ENCODE measurements at places on chromosomes 4 and X.

GRCh38 chrX:134362560-134363089, 97.3 kb upstream of the HPRT1 start:
- DNase-seq: no peak

DNA sequence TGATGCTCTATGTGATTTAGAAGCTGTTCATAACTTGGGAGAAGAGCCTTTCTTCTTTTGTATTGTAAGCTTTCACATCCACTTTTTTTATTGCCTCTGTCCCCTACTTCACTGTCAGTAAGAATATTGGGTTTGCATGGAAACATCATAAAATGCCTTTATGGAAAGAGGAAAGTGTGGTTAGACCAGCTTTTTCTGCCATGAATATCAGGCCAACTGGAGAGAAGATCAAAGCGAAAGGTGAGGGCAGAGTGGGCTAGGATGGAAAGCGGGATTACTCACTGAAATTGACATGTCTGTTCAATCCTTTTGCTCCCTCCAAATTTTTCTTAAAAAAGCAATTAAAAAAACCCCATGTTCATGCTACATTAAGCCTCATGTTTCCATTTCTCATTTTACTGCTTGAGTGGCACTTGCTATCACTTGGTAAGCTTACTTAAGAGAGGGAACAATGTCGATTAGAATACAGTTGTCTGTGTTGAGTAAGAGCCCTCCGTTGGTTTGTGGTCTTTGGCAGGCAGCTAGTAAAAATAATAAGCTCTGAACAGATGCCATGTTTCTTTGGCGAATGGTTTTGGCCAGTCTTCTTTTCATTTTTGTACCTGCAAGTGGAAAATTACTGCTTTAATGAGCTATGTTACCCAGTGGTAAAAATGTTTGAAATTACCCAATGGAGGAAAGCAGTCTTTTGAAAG, 35.9 kb downstream of the SUPT20HL1 start:
- DNase-seq: no peak

GRCh38 chr4:185479507-185479971, 8.0 kb upstream of the CCDC110 start:
- DNase-seq: no peak

- no peak for DNase-seq
Measured at GRCh38 chr4:171025343-171025742, 787.9 kb upstream of the GALNTL6 start.

DNA sequence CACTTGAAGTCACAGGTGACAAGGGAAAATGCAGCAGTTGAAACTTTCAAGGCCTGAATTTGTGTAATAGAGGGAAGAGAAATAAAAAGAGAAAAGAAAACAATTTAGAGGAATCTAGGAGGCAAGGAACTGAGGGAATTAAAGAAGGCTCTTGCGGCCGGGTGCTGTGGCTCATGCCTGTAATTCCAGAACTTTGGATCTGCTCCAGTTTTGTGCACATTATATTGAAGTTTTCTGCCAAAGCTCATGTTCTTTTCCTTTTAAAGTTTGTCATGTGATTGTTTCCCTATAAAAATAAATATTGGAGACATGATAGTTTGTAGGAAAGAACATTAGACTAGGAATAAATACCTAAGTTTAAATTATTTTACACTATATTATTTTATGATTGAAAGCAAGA, 433.9 kb upstream of the CPEB2 start:
- DNase-seq: no peak

- DNase-seq: no peak
Measured at GRCh38 chrX:21151051-21151450, 223.2 kb upstream of the CNKSR2 start.

- DNase-seq: no peak
Measured at GRCh38 chr4:165096776-165097175, 15.9 kb downstream of the TMEM192 start.

GRCh38 chr4:123182289-123182688, 214.3 kb upstream of the SPRY1 start:
- DNase-seq: no peak

GRCh38 chr4:78902298-78902697, 36.9 kb downstream of the PAQR3 start:
- DNase-seq: no peak

- DNase-seq: no peak
Measured at GRCh38 chr4:75412746-75413145, 101.5 kb downstream of the RCHY1 start.

DNA sequence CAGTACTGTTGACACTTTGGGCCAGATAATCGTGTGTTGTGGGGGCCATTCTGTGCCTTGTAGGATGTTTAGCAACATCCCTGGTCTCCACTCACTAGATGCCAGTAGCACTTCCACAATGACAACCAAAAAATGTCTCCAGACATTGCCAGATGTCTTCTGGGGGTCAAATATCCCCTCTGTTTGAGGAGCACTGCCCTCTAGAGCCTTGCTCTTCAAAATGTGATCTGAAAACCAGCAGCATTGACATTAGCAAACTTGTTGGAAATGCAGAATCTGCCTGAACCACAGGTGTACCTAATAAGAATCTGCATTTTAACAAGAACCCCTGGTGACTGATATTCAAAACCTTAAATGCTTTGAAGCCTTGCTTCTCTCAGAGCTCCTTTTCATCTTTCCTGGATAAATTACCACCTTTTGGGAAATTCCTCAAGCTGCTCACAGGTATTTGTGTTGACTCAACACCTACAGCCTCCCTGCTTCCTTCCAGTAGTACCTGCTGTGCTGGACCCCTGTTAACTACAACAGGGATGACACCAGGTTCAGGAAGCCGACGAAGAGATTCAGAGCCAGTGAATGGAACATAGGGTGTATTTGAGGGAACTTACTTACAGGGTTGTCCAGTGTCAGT, 459.0 kb upstream of the NR3C2 start:
- no peak for DNase-seq

GRCh38 chr4:40918330-40918729, 168.6 kb downstream of the NSUN7 start:
- DNase-seq: no peak

GRCh38 chr4:85836588-85837438, 361.9 kb downstream of the ARHGAP24 start:
- no peak for DNase-seq

DNA sequence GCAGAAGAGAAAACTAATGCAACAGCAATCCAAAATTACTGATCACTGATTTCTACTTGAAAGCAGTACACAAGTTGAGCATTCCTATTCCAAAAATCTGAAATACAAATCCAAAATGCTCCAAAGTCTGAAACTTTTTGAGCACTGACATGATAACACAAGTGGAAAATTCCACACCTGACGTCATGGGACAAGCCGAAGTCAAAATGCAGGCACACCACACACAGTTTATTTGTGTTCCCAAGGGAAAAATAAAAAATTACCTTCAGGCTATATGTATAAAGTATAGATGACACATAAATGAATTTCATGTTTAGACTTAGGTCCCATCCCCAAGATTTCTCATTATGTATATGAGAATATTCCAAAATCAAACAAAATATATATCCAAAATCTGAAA, 20.7 kb downstream of the ANKRD50 start:
- DNase-seq: no peak

GRCh38 chr4:6767748-6768538, 14.6 kb upstream of the KIAA0232 start:
- no peak for DNase-seq

- DNase-seq: no peak
Measured at GRCh38 chr4:8699063-8699385, 106.5 kb downstream of the CPZ start.

DNA sequence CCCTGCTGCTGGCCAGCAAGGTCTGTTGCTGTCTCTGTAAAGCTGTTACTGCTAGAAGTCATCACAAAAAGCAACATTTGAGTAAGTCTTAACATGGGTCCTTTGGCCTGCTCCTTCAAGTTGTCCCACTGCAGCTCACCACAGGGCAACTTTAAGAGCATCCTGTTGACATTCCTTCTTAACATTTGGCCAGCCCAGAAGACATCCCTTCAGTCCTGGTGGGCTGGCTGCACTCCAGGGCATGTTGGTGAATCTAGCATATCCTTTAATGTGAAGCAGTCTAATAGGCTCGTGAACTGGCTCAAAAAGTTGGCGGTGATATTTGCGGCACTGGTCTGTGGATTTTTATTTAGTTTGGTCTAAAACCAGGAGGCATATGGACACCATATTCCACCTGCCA, 92.2 kb upstream of the MAML3 start:
- DNase-seq: no peak

DNA sequence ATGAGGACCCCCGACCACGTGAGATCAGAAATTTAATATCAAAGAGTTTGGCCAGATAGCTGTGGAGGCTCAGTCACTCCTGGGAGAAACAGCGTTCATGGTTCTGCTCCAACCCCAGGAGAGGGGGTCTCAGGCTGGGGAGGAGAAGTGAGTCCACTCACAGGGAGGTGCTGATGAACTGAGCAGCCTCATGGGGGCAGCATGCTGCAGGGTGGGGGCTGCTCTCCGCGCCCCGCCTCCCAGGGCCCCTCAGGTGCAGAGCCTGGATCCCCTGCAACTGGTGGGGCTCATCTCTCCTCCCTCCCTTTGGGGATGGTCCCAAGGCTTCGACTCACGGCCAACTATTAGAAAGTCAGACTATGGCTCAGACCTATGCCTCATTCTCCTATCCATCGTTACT, 26.6 kb upstream of the C4orf50 start:
- DNase-seq: no peak

Measured in activated CD8-positive, alpha-beta memory T cell treated with anti-CD3 and anti-CD28 coated beads for 4 hours (primary cell).